PC-9 (cell line): ENCODE measurements at places on chromosomes 12 and 14. TPM values are rescaled to one million over a fixed set of nuclear protein-coding genes. Genes with fewer than 3 reads are reported as not detected.

- DNase-seq = no peak
These were observed 135.5 kb upstream of the PZP start for GRCh38 chr12:9343731-9344130.

DNA sequence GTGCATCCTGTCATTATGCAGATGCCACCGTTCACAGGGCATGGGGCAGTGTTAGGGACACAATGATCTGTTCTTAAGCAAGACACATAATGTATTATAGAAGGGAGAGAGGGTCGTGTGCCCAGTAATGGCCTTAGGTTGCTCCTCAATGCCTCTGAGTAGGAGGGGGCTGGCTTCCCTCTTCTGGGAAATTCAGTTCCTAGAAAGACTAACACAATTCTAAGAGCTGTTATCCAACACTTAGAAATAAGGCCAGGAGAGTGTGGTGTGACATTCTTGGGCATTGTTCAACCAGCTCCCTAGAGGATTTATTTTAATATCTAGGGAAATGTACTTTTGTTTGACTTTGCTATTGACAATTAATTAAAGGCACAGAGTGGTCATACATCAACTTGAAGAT lies 118.5 kb downstream of the ADCK1 start:
- no peak for DNase-seq

KLRD1 gene
- 0.68 and 1.2 TPM in 2 replicates for total RNA-seq

LIN7A gene
- not detected in 2 replicates for total RNA-seq

DNA sequence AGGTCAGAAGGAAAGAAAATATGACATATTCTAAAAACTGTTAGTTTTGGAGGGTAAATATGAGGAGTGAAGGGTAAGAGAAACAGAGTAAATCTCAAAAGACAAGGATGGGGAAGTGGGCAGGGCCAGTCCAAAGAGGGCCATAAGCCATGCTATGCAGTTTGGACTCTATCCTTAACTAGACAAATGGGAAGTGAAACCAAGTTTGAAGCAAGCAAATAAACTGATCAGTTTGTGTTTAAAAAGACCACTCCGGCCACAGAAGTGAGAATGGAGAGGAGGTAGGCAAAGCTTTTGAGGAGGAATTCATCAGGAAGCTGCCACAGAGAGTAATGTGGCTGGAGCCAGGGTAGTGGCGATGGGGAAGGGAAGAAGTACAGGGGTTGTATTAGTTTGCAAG lies 37.5 kb upstream of the DAAM1 start:
- DNase-seq = no peak

DNA sequence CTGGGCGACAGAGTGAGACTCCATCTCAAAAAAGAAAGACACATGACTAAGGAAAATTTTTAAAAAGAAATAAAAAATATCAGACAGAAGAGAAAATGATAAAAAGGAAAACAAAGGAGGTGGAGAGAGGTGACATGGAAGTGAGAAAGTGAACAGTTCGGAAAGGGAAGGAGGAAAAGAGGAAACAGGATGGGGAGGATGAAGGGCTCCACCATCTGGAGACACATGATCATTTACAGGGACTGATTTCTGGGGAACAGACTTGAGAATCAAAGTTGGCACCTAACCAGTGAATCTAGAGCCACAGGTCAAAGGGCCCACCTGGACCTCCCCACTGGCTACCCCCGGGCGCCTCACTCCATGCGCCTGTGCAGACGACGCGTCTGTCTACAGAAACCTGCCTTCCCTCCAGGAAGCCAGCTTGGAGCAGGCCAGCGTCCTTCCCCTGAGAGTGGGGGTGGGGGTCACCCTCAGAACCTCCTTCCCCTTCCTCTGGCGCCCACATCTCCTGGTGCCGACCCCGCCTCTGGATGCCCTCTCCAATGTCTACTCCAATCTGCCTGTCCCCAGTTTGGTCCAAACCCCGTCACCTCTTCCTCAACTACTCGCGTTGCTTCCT lies 60.5 kb downstream of the AMN start:
- DNase-seq = no peak

CPNE8 gene
- 10.7 and 18.3 TPM in 2 replicates for total RNA-seq

DNA sequence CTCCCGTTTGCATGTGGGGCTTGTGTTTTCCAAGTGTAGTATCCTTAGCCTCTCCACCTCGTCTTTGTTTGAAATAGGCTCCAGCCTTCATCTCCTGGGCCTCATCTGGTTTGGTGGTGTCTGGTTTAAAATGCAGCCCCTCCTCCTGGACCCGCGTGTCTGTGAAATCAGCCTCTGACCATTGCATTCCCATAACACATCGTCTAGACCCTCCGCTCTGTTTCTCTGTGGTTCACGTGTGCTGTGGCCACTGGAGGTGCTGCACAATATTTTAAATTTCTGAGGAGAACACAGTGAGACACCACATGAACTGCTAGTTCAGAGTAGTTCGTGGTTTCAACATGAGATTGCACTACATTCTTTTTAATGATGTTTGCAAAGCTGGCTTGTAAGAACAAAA lies 35.6 kb downstream of the UBE3B start:
- DNase-seq = no peak

- DNase-seq = no peak
These were observed 24.3 kb downstream of the SPRING1 start for GRCh38 chr12:116713527-116713926.

DNA sequence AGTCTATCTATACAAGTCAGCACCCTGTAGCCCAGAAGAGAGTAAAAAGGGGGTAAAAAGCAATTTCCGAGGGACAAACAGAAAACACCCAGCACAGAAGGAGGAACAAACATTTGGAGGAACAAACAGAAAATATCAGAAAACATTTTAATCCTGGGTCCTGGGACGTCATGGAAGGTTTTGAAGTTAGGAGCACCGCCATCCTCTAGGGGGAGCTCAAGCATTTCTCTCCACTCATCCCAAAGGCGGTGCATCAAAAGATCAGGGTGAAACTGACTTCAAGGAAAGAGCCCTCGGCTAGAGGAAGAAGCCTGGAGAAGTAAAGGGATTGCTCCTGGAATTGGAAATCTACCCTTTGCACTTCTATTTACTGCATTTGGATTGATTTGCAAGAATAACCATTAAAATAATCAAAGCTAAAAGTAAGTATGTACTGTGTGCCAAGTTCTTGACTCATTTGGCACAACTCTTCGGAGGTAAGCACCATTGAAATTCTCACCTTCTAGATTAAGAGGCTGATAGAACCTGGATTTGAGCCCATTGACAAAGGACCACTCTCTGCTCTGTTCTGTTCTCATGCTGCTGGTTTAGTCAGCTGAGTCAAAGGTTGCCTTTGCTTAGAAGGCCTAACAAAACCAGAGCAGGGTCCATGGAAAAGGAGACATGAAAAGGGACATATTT lies 17.2 kb upstream of the POC1B start:
- peak; percentile 62 for DNase-seq

DNA sequence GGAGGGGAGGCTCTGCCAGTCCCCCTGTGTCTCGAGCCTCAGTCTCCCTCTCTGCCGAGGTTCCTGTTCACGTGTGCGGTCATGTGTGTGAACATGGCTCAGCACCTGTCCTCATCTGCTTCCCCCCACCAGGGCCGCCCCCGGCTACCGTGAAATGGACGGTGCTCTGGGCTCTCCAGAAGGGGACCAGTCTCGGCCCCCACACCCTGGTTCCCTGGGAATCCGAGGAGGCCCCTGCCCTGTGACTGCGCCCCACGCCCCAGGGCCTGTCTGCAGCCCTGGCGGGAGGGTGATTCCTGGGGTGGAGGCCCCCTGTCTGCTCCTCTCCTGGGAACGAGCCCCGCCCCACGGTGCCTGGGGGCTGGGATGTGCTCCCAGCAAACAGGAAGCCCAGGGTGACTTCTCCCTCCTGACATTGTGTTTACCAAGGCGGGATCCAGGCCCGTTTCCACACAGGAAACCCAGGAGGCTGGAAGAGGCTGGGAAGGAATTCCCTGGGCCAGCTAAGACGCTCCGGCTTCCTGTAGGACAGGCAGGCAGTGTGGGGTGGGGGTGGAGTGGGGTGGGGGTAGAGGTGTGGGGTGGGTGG lies 46.6 kb downstream of the KIF26A start:
- no peak for DNase-seq

- no peak for DNase-seq
These were observed 78.8 kb downstream of the OSBPL8 start for GRCh38 chr12:76480796-76481195.

SERPINA9 gene
- total RNA-seq = not detected in 2 replicates

TMCC3 gene
- 10.0 and 19.9 TPM in 2 replicates for total RNA-seq

GRCh38 chr14:80428671-80429070 lies 217.4 kb upstream of the DIO2 start:
- DNase-seq = no peak

- DNase-seq = peak; percentile 52
These were observed 1.3 kb downstream of the DDN start for GRCh38 chr12:48997719-48998496.

- DNase-seq = no peak
These were observed 140.5 kb downstream of the TSPAN9 start for GRCh38 chr12:3217683-3218079.

DNA sequence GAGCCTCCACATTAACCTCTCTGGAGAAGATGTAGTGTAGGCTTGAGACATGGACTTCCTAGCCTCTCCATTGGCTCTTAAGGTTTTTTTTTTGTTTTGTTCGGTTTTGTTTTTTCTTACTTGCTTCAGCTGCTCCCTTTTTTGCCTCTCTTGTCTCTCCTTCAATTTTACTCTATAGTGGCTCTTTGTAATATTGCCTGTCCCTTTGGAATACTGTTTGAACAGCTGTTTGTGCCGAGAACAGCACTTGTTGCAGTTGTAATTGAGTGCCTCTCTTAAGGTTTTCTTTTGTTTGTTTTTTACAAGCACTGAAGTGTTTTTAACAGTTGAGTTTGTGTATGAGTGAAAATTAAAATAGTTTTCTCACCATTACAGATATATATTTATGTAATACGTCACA lies 567.7 kb downstream of the LRFN5 start:
- DNase-seq = no peak

- DNase-seq = no peak
These were observed 10.6 kb upstream of the MLXIP start for GRCh38 chr12:122067966-122068365.

- DNase-seq = no peak
These were observed 21.0 kb upstream of the PLEKHG3 start for GRCh38 chr14:64683264-64683663.

DNA sequence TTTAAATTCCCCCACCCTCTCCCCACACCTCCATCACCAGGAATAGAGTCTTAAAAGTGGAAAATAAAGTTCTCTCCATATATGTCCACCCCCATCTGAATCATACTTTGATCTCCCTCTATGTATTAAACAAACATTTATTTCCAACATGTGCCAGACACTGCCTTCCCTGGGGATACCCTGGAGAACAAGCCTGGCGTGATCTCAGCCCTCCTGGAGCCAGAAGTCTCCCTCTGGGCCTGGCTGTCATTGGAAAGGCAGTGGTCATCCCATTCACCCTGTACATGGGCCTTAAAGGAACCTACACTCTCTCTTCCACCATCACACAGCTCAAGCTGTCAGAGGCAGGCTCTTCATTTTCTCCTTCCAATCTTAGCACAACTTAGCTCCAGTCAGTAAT lies 143.6 kb downstream of the EMP1 start:
- DNase-seq = no peak

DNA sequence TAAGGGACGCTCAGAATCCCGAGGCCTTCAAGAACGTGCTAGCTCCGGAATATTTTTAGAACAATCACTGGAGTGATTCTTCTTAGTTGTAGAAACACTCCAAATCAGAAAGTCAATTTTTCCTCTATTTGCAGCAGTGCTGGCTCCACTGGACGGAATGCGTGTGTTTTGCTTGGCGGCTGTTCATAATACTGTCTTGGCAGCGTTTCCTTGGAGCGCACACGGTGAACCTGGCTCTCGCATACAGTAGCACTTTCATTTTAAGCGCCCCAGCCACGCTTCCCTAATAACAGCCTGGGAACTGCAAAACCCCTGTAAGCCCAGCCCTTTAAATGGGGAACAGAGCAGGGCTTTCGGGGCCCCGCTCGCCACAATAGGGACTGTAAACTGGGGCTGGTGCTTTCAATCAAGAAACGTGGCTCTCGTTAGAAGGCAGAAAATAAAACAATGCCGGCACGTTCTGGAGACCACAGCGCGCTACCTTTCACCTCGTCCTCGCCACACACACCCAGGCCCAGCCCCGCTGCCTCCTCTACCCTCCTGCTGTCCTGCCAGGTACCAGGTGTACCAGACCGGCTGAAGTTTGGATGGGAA lies 79.9 kb downstream of the BCL11B start:
- DNase-seq = no peak

ALX1 gene
- total RNA-seq = not detected in 2 replicates

DNA sequence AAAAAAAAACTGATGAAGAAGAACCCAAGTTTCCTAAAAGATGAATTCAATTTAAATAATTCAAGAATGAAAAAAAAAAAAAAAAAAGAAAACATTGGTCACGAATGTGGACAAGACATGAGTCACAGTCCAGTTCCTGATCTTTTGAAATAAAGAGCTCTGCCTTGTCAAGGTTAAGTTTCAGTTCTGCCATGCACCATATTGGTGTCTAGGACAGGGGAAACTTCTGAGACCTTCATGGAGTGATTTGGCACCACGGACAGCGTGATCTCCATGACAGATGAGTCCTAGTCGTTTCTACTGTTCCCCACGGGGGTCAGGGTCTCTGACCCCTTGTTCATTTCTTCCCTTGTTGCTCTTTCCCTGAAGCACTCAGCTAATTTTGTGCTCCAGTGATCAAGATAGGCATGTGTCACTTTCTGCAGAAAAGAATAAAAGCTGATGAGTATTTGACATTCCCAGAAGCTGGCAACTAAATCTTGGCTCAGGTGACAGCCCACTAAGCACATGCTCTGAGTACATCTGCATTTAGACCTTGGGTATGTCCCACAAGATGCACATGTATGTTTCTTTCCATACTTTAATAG lies 1159.7 kb downstream of the BCL11B start:
- no peak for DNase-seq

DNA sequence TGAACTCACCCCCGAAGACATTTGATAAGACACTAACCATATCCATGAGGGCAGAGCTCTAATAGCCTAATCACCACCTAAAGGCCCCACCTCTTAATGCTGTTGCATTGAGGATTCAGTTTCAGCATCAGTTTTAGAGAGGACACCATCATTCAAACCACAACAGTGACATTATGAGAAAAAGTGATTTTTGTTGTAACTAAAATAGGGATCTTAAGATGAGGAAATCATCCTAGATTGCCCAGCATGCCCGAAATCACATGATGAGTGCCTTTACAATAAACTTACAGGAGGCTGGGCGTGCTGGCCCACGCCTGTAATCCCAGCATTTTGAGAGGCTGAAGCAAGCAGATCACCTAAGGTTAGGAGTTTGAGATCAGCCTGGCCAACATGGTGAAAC lies 9.7 kb upstream of the GLT1D1 start:
- no peak for DNase-seq

GRCh38 chr12:69337311-69338090 lies 10.7 kb upstream of the LYZ start:
- no peak for DNase-seq

COQ5 gene
- total RNA-seq = 30.4 and 32.2 TPM in 2 replicates

HVCN1 gene
- 3.4 and 3.6 TPM in 2 replicates for total RNA-seq

DNA sequence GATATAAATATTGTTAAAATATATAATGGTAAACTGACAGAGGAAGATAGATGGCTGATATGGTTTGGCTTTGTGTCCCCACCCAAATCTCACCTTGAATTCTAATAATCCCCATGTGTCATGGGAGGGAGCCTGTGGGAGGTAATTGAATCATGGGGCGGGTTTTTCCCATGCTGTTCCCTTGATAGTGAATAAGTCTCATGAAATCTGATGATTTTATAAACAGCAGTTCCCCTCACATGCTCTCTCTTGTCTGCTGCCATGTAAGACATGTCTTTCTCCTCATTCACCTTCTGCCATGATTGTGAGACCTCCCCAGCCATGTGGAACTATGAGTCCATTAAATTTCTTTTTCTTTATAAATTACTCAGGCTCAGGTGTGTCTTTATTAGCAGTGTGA lies 46.3 kb downstream of the PTCSC3 start:
- DNase-seq = no peak

- peak; percentile 54 for DNase-seq
These were observed 29.2 kb downstream of the ZCCHC8 start for GRCh38 chr12:122471324-122472226.

GRCh38 chr12:54386403-54387113 lies 2.0 kb upstream of the ZNF385A start:
- DNase-seq = no peak
